ENCODE measurements at places on chromosomes 2 and 18.

DNA sequence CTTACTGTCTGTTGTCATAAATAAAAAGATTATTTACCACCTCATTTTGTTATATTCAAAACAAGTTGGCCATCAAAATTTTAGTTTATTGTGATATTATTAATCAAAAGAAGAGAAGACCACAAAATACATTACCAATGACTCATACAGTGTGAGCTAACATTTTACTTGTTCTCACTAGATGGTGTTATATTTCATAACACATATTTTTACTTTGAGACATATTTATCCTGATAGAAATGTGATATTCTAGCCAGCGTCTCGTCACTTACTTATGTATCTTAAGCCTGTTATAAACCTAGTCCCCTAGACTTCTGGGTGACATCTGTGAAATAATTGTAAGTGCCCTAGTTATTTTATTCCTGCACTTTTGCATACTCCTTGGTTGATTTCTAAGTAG is 263.2 kb downstream of the CDH7 start:
- no peak overlapping the region for H3K27ac ChIP-seq
- H3K36me3 ChIP-seq, result no peaks in the 10 kb centered on the region
- H3K27me3 ChIP-seq, result no peaks in the 10 kb centered on the region
- H3K4me1 ChIP-seq, result peaks cover 13% of the 10 kb centered on the region
- DNase-seq, result peak; percentile 74
- no peak overlapping the region for H3K4me3 ChIP-seq

DNA sequence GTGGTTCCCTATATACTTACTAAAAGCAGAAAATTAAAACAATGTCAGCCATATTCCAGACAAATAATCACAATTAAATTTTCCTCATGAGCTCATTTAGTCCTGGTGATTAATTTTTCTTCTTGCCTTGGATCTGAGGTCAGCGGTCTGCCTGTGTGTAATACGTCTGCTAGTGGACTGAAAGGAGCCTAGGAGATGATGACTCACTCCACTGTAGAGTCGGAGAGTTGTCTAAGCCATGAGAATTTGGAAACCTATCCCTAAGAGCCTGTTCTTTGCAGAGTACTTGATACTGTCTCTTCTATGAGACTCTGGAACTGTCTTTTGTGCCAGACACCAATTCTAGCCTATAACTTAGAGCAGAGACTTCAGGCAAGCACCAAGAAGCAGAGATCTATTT is 94.2 kb upstream of the RAB27B start:
- H3K27ac ChIP-seq, result no peak overlapping the region
- no peak overlapping the region for H3K4me3 ChIP-seq
- no peaks in the 10 kb centered on the region for H3K27me3 ChIP-seq
- H3K4me1 ChIP-seq, result peaks cover 19% of the 10 kb centered on the region

DNA sequence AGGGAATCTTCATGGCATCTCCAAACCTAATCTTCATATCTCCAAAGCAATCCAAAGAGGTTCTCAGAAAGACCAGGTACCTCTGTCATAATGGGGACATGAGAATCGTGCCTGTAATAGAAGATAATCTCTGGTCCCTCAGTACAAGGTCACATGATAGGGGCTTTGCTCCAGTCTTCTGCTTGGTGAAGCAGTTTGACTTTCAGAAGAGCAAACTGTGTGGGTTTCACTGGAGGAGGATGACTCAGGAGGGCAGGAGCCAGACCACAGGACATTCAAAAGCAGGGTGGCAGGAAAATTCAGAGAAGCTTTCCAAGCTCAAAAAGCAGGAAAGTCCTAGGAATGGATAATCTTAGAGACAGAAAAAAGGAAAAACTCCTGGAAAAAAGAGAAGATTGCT is 10.6 kb upstream of the PAX3 start:
- peaks cover 100% of the 10 kb centered on the region for H3K27me3 ChIP-seq
- H3K27ac ChIP-seq, result no peak overlapping the region
- H3K4me1 ChIP-seq, result no peaks in the 10 kb centered on the region
- no peak for DNase-seq
- no peak overlapping the region for H3K4me3 ChIP-seq

DNA sequence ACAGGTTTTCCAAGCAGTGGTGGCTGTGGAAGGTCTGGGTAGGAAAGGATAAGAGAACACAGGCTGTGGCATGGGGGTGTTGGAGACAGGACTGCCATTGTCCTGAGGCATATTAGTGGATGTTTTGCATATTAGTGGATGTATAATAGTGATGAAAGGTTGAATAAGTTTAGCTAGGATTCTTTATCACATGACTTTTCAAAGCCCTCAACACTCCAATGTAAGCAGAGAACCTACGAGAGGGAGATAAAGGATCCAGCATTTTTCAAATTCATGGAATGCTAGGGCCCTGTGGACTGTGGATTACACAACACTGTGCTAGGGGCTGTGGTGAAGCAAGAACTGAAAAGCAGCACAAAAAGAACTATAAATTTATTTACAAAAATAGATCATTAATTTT is 63.2 kb downstream of the POLE4 start:
- no peak for DNase-seq
- H3K27ac ChIP-seq, result no peak overlapping the region
- H3K4me1 ChIP-seq, result no peaks in the 10 kb centered on the region

DNA sequence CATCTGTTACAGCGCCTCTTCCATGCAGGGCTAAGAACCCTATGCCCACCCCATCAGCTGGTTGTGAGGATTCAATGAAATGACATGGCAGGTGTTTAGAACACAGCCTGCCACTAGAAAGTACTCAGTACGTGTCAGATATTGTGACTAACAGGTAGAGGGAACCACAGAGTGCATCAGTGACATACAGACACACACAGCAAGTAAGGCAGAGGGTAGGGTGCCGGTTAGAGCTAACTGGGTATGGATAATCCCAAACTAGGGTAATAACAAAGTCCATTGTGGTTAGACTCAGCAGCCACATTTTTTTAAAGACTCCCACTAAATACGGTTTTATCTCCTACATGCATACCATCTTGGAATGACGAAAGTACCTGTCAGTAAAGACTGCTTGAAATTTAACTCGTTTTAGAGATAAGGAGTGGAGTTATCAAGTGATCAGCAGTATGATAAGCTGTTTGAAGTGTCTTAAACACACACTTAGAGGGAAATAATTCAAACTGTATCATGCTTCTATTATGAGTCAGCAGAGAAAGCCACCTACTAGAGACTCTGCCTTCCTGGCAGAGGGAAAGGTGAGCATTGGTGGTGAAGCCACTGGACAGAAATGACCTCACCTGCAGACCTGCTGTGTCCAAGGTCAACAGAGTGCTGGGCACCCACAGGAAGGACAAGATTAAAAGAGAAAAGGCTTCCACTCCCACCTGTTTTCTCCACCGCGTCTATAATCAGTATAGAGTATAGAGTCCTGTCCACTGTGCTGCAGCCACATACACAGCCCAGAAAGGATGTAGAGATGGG is 20.6 kb downstream of the MPPE1 start:
- peak overlapping the region; percentile 38 for H3K27ac ChIP-seq
- H3K27me3 ChIP-seq, result no peaks in the 10 kb centered on the region
- no peak overlapping the region for H3K4me3 ChIP-seq
- H3K36me3 ChIP-seq, result peaks cover 10% of the 10 kb centered on the region

GRCh38 chr2:232476045-232476444 is 11.6 kb downstream of the ECEL1 start:
- DNase-seq, result no peak
- H3K4me1 ChIP-seq, result no peaks in the 10 kb centered on the region
- H3K4me3 ChIP-seq, result no peak overlapping the region
- H3K36me3 ChIP-seq, result no peaks in the 10 kb centered on the region
- no peak overlapping the region for H3K27ac ChIP-seq

GRCh38 chr2:213271947-213272346 is 12.3 kb upstream of the SPAG16 start:
- H3K27ac ChIP-seq, result no peak overlapping the region
- H3K4me3 ChIP-seq, result no peak overlapping the region
- H3K4me1 ChIP-seq, result no peaks in the 10 kb centered on the region
- DNase-seq, result no peak

GRCh38 chr2:31704561-31705212 is 123.9 kb upstream of the SRD5A2 start:
- DNase-seq, result peak; percentile 44
- no peaks in the 10 kb centered on the region for H3K27me3 ChIP-seq
- no peak overlapping the region for H3K4me3 ChIP-seq
- H3K4me1 ChIP-seq, result no peaks in the 10 kb centered on the region
- no peaks in the 10 kb centered on the region for H3K36me3 ChIP-seq

DNA sequence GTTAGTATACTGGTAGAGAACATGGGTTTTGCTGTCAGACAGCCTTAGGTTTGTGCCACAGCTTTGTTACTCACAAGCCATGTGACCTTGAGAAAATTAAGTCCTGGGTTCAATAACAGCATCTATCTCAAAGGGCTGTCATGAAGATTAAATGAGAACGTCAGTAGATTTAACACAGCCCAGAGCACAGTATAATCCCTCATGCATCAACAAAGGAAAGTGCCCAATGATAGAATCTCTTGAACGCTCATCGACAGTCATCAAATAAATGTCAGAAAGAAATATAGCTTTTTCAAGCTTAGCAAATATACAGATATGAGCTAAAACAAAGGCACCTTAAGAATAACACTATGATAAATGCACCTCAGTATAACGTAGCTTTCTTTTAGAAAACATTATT is 22.3 kb downstream of the CUL3 start:
- peak; percentile 73 for DNase-seq
- peak overlapping the region; percentile 96 for H3K27ac ChIP-seq
- H3K27me3 ChIP-seq, result no peaks in the 10 kb centered on the region
- H3K4me3 ChIP-seq, result no peak overlapping the region

GRCh38 chr2:30255026-30255425 is 23.7 kb downstream of the LBH start:
- no peak for DNase-seq
- no peak overlapping the region for H3K27ac ChIP-seq
- H3K4me3 ChIP-seq, result no peak overlapping the region
- H3K4me1 ChIP-seq, result no peaks in the 10 kb centered on the region
- H3K27me3 ChIP-seq, result peaks cover 3% of the 10 kb centered on the region
- H3K36me3 ChIP-seq, result no peaks in the 10 kb centered on the region

DNA sequence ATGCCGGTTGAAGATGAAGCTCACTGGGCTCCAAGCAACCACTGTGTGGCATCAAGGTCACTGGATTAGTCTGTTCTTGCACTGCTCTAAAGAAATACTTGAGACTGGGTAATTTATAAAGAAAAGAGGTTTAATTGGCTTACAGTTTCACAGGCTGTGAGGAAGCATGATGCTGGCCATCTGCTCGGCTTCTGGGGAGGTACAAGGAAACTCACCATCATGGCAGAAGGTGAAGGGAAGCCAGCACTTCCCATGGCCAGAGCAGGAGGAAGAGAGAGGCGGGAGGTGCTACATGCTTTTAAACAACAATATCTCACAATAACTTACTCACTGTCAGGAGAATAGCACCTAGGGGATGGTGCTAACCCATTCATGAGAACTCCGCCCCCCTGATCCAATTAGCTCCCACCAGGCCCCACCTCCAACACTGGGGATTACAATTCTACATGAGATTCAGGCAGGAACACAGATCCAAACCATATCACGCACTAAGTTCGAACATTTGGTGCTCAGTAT is 109.7 kb upstream of the MGAT5 start:
- H3K36me3 ChIP-seq, result no peaks in the 10 kb centered on the region
- no peak overlapping the region for H3K4me3 ChIP-seq
- H3K4me1 ChIP-seq, result peaks cover 38% of the 10 kb centered on the region
- DNase-seq, result no peak
- no peaks in the 10 kb centered on the region for H3K27me3 ChIP-seq

- DNase-seq, result no peak
- no peaks in the 10 kb centered on the region for H3K36me3 ChIP-seq
- no peaks in the 10 kb centered on the region for H3K27me3 ChIP-seq
Measured at GRCh38 chr18:39329496-39330275, 1764.1 kb upstream of the CELF4 start.

DNA sequence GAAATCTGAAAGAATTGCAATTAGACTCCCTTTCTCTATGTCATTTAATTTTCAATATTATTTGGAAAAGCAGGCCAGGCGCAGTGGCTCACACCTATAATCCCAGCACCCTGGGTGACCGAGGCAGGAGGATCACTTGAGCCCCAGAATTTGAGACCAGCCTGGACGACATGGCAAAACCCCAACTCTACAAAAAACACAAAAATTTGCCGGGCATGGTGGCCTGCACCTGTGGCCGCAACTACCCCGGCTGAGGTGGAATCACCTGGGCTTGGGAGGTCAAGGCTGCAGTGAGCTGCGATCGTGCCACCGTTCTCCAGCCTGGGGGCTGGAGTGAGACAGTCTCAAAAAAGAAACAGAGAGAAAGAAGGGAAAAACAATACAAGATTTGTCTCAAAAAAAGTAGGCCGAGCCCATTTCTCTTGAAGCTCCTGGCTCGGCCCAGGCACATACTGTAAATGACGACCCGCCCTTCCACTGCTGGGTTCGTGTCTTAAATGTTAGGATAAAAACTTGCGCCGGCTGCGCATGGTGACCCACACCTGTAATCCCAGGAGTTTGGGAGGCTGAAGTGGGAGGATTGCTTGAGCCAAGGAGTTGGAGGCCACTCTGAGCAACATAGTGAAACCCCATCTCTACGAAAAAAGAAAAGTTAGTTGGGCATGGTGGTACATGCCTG is 31.1 kb upstream of the GPC1 start:
- no peaks in the 10 kb centered on the region for H3K27me3 ChIP-seq
- DNase-seq, result no peak
- H3K36me3 ChIP-seq, result no peaks in the 10 kb centered on the region
- H3K27ac ChIP-seq, result no peak overlapping the region
- no peaks in the 10 kb centered on the region for H3K4me1 ChIP-seq

DNA sequence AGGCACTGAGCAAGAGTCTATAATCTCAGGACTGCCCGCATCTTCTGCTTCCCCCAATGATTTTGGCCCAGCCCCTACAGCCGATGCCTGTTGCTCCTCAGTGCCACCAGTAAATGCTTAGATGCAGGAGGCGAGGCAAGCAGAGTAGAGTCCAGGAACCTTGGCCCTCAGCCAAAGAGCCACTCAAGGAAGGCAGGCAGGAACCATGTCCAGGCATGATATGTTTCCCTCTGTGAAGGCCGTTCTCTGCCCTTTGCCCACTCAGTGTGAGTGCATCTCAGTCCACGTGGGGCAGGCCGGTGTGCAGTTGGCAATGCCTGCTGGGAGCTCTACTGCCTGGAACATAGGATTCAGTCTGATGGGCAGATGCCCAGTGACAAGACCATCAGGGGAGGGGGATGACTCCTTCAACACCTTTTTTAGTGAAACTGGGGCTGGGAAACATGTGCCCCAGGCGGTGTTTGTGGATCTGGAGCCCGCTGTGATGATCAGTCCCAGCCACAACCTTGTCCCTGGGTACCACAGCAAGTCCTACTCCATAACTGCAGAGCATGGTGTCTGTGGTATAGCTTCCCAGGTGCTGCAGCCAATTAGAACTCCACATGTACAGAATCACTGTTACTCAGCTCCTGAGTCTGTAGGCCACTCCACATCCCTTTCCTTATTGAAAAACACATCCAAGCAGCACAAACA is 9.7 kb upstream of the DNAJB2 start:
- H3K27ac ChIP-seq, result no peak overlapping the region
- H3K36me3 ChIP-seq, result no peaks in the 10 kb centered on the region
- no peak overlapping the region for H3K4me3 ChIP-seq
- H3K4me1 ChIP-seq, result peaks cover 12% of the 10 kb centered on the region

GRCh38 chr2:66095820-66096345 is 339.0 kb upstream of the MEIS1 start:
- H3K27ac ChIP-seq, result no peak overlapping the region
- H3K36me3 ChIP-seq, result no peaks in the 10 kb centered on the region
- no peaks in the 10 kb centered on the region for H3K27me3 ChIP-seq
- no peak overlapping the region for H3K4me3 ChIP-seq
- DNase-seq, result no peak

- H3K27ac ChIP-seq, result no peak overlapping the region
- no peaks in the 10 kb centered on the region for H3K4me1 ChIP-seq
Measured at GRCh38 chr18:8380926-8381325, 228.3 kb upstream of the RAB12 start.

GRCh38 chr2:16127276-16127940 is 187.1 kb downstream of the MYCN start:
- no peaks in the 10 kb centered on the region for H3K36me3 ChIP-seq
- H3K27me3 ChIP-seq, result no peaks in the 10 kb centered on the region
- H3K4me1 ChIP-seq, result no peaks in the 10 kb centered on the region
- H3K27ac ChIP-seq, result no peak overlapping the region

Measured in PC-3 (cell line).